ENCODE measurements at places on chromosomes 4 and X.
A peak's percentile ranks its signal among the peaks of the same experiment; 100 is the strongest.

DNA sequence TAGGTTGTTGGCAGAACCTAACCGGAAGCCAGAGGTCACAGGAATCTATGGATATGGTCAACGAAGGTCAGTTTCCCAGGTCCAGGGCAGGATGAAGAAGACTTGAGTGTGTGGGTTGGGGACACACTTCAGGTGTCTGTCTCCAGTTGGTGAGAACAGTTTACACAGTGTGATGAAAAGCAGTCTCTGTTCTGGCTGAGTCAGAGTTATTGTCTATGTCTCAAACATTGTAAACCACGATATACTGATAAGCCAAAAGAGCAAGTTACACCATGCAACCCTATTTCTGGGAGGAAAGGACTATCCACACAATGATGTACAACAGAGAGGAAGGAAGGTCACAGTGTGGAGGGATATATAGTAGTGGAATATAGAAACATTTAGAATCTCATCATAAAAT, 187.1 kb upstream of the C1QTNF7 start:
- peak; percentile 5 for DNase-seq

- no peak for DNase-seq
These were observed 958.2 kb downstream of the PCDH7 start for GRCh38 chr4:31678356-31678755.

GRCh38 chr4:114078636-114079035, 99.2 kb upstream of the ARSJ start:
- DNase-seq: peak; percentile 13

DNA sequence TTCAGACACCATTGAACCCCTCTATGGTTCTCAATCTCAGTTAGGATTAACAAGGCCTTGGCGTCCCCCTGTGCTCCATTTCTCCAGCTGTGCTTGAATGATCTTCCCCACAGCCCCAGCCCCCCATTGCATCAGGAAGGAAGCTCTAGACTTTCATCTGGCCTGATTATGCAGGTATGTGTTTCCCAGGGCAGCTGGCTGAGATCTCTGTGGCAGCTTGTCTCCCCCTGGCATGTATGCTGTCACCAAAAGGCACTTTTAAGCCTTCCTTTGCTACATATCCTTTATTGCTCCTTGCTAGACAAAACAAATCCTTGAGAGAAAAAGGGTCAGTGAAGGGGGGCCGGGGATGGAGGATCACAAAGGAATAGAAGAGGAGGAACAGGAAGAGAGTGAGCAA, 1056.0 kb upstream of the SLIT2 start:
- DNase-seq: no peak

DNA sequence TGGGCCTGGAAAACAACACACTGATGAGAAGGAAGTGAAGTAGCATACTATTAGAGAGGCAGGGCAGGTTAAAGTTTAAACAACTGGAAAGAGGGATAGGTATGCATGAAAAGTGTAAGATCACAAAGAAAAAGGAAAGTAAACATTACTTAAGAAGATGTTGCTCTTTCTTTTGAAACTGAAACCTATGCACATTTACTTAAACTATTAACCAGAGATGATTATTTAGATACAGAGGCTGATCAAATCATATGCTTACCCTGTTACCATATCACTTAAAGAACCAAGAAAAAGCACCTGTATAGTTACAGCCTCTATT, 37.8 kb downstream of the NAP1L5 start:
- no peak for DNase-seq

DNA sequence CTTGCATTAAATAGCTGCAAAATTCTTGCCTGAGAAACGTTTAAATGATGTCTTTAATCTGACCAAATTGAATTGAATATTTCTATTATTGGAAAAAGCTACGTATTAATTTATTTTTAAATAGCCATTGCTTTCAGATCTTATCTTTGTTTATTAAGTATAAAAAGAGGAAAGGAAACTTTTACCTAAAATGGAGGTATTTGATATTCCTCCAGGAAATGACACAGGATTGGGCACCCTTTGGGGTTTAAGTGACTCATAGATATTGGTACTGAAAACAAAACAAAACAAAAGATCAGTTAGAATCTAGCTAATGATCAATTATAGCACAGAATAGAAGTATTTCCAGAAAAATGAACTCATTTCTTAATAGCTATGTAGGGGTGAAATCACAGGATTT, 34.1 kb downstream of the PLS3 start:
- no peak for DNase-seq

- no peak for DNase-seq
These were observed 7.8 kb upstream of the INTS6L start for GRCh38 chrX:135512508-135513129.

DNA sequence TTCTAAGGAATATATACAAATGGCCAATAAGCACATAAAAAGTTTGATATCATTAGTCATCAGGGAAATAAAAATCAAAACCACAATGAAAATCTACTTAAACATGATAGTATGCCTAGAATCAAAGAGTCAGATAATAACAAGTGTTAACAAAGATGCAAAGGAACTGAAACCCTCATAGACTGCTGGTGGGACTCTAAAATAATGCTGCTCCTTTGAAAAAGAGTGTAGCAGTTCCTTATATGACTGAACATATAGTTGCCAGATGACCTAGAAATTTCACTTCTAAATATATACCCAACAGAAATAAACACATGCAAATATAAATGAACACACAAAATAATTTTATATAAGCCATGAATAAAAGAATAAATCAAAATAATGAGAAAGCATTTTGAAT, 205.1 kb upstream of the CTSO start:
- no peak for DNase-seq

DNA sequence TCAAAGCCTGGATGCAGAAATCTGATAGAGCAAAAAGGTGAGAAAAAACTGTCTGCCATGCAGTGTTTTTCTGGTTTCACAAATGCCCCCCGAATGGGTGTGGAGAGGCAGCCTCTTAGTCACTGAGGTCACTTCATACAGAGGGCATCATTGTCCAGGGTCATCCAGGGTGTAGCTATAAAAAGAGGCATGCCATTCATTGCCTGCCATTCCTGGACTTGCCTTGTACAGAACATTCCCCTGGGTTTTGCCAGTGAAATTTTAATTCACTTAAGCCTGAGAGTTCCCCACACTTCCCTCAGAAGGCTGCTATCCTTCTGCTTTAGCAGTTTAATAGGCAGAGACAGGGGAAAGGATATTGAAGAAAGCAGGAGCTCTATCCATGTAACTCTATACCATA, 230.3 kb downstream of the UNC5C start:
- DNase-seq: no peak

DNA sequence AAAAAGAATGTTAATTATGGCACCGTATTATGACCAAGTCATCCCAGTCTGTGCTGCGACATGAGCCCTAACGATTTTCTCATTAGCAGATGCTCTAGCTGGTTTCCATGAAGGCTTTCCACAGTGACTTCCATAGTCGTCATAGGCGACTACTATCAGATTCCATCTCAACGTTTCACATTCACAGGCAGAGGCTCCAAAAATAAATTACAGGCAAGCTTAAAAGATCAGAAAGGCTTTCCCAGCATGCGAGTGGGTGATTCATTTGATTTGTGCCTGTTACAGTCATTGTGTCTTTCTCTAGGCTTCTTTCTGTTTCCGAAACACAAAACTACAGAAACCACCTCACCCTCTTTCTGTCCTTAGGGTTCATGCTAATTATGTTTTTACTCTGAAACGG, 43.2 kb downstream of the PALLD start:
- DNase-seq: peak; percentile 85

DNA sequence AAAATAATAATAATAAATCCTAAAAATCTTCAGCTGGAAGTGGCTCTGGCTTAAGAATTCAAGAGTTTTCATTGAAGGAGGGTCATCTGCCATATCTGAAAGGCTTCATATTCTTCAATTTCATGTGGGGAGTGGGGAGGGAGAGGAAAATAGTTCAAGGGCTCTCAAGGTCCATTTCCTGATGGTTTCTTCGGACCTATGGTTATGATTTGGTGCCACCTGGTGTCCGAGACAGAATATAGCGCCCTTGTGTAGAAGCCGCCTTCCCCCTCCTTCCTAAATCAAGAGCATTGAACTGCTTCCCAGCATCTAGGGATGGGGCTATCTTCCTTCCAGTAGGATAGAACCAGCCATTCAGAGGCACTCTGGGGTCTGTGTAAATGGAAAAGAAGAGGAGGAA, 34.3 kb downstream of the NLGN3 start:
- peak; percentile 65 for DNase-seq

GRCh38 chr4:172393220-172393619, 580.0 kb downstream of the GALNTL6 start:
- DNase-seq: no peak

DNA sequence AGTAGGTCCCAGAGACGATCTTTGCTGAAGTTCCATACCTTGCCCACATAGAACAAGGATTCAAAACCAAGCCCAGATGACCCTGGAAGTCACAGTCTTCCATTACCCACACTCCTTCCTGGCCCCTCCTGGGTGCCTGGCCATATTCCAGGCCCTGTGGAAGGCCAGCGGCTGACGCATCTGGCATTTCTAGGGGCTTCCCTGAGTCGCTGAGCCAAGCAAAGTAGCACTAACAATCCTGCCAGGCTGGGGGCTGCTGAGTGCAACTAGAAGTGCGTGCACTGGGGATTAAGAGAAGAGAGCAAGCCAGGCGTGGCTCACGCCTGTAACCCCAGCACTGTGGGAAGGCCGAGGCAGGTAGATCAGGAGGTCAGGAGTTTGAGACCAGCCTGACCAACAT, 175.2 kb upstream of the CPEB2 start:
- peak; percentile 46 for DNase-seq

- peak; percentile 60 for DNase-seq
These were observed 56.7 kb upstream of the TMEM131L start for GRCh38 chr4:153409412-153409811.

GRCh38 chr4:19983072-19983471, 268.6 kb upstream of the SLIT2 start:
- peak; percentile 94 for DNase-seq

- peak; percentile 92 for DNase-seq
These were observed 441.6 kb upstream of the PITX2 start for GRCh38 chr4:111064342-111064993.

DNA sequence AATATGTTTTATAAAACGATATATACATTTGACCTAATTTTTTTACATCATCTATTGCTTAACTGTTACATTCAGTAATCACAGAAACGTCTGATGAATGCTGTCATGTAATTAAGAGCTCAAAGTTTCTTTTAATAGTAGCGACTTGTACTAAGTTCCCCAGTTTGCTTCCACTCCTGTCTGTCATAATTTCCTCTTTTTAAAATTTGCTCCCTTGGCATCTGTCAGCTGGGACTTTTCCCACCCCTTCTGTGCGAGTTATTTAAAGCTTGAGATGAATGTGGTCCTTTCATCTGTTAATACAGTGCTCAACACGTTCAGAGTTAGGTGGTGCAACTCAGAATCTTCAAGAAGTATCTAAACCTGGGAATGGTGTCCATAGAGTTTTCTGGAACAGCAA, 1.2 kb downstream of the RAP1GDS1 start:
- DNase-seq: peak; percentile 5

- no peak for DNase-seq
These were observed 78.6 kb upstream of the LDB2 start for GRCh38 chr4:16977081-16977480.

DNA sequence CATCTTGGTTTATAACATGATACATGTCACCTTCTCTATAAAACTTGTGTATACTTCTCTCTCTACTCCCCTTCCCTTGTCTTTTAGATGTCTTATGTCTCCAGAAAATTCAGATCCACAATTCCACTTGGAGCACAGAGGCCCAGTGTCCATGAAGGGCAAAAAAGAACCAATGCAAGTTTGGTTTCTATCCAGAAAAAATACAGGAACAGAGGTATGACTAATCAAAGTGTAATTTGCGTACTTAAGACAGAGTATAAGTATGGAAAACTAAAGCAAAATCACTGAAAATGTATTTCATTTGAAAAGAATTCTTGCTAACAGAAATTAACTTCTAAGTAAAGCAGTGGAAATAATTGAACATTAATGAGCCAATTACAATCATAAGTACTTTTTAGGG, 46.2 kb downstream of the GUCY1B1 start:
- DNase-seq: peak; percentile 36

GRCh38 chr4:181162266-181162665, 1080.9 kb upstream of the TENM3 start:
- DNase-seq: no peak

DNA sequence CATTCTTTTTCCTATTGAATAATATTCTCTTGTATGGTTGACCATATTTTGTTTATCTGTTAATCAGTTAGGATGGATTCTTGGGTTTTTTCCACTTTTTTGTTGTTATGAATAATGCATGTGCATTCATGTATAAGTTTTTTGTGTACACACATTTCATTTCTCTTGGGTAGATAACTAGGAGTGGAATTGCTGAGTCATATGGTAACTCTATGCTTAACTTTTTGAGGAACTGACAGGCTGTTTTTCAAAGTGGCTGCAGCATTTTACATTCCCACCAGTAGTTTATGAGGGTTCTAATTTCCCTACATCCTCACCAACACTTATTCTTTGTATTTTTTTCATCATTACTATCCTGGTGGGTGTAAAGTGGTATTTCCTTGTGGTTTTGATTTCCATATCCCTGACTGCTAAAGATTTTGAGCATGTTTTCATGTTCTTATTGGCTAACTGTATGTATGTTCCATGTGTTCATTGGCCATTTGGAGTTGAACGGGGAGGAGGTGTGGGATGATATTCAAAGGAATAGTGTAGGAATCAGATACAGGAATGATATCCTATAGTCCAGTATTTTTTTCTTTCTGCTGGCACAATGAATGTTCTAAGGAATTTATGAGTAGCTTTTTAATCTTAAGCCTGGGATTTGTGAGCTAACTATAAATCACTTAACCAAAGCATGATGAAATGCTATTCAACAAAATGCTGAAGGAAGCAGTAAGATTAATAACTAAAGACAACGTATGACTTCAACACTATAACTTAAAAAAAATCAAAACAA, 114.3 kb downstream of the AMELX start:
- no peak for DNase-seq

GRCh38 chr4:153546280-153546679, 80.1 kb downstream of the TMEM131L start:
- DNase-seq: no peak

DNA sequence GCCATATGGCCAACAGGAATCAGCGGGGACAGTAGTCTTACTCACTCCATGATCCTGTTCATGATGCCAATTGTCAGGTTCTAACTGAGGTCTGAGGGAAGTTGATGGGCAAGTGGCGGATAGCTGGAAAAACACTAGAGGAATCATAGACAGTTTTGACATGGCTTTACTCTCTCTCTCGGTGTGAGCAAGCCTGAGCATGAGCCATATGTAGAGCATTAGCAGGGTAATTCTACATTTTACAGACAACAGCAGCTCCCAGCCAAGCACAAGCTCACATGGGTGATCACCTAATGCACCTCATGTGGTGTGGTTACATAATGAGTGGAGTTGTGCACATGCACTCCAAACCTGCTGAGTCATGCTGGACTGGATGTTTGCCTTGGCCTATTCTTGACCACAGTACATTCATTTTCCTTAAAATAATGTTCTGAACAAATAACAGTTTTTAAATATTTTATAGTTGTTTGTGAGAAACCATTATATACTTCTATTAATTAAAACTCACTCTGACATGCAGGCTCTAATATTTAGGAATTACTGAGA, 429.2 kb downstream of the GPAT3 start:
- DNase-seq: peak; percentile 8
